ENCODE measurements at places on chromosomes 16 and 17.
A peak's percentile ranks its signal among the peaks of the same experiment; 100 is the strongest.

DNA sequence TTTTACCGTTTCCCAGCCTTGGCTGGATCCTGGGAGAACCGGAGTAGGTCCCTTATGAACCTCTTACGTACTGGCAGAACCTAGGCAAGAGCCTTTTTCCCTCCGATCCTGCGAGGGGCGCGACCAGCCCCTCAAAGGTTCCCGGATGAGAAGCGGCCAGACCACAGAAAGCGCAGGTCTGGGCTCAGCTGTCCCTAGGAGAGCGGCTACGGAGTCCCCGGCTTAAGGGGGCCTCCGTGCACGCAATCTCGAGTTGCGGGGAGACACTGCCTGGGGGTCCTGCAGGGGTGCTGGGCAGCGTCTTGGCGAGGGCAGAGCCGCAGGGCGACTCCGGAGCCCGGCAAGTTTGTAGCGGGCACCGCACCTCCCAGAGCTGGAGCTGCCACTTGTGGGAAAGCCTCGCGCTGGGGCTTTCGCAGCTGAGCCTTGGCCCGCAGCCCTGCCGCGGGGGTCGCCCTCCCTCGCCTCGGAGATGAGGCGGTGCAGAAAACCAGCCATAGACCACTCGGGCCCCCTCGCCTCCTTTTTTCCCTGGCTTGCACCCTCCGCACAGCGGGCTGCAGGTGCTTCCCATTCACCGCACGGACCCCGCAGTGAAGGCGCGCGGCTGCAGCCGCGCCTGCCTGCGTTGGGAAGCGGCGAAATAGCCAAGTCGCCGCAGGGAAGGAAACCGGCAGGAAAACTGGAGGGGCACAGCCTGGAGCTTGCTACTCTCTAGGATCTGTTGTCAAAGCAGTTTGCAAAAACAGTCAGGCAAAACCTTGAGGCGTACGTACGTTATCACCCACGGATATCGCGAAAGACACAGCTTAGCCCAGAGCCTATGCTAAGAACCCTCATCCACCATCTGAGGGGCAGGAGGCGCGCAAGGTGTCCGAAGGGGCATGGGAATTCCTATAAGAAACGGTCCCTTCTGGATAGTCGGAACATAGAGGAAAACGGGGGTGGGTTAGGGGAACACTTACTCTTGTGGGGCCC, 834 bp downstream of the CDH8 start:
- peak; percentile 88 for DNase-seq

- no peak for DNase-seq
These were observed 4.6 kb upstream of the ICAM2 start for GRCh38 chr17:64024781-64025731.

DNA sequence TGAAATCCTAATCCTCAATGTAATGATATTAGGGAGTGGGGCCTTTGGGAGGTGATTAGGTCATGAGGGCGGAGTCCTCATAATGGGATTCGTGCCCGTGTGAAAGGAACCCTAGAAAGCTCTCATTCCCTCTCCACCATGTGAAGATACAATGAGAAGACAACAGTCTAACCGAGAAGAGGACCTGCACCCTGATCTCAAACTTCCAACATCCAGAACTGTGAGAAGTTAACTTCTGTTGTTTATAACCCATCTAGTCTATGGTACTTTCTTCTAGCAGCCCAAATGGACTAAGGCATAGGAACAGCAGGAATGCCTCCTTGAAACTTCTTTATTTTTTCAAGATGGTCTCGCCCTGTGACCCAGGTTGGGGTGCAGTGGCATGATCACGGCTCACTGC, 24.7 kb downstream of the WSB1 start:
- no peak for DNase-seq

GRCh38 chr16:30398661-30399434, 3.6 kb downstream of the ZNF48 start:
- peak; percentile 9 for DNase-seq

- no peak for DNase-seq
These were observed 157.7 kb downstream of the MSI2 start for GRCh38 chr17:57413848-57414651.

DNA sequence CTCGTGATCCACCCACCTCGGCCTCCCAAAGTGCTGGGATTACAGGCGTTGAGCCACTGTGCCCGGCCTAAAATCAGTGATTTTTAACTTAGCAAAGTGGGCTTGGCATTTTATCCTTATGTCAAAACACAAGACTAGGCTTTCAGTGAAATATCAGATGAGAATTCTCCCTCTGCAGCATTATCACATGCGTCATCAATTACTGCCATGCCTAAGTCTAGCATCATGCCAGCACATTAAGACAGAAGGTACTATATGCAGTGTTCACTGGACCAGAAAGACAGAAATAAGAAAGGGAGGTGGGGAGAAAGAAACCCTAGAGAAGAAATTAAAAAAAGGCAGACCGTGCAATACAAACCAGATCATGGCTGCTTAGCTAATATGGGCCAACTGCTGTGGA, 29.8 kb downstream of the GPATCH8 start:
- no peak for DNase-seq

- no peak for DNase-seq
These were observed 100.2 kb upstream of the CDH11 start for GRCh38 chr16:65222049-65222448.

DNA sequence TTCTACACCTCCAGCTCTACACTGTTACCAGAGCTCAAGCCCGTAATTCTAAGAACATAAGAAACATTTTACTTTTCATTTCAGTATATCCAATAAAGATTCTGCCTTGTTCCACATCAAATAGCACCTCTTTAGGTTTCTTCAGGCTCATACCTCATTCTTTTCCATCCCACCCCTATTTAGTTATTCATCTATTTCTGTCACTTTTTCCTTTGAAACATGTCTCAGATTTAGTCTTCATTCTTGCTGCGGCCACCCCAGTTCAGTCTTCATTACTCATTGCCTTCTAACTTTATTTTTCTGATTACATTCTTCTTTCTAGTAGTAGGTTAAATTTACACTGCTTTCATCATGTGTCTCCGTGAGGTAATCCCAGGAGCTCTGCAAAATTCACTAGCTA, 33.5 kb downstream of the PPM1E start:
- no peak for DNase-seq

DNA sequence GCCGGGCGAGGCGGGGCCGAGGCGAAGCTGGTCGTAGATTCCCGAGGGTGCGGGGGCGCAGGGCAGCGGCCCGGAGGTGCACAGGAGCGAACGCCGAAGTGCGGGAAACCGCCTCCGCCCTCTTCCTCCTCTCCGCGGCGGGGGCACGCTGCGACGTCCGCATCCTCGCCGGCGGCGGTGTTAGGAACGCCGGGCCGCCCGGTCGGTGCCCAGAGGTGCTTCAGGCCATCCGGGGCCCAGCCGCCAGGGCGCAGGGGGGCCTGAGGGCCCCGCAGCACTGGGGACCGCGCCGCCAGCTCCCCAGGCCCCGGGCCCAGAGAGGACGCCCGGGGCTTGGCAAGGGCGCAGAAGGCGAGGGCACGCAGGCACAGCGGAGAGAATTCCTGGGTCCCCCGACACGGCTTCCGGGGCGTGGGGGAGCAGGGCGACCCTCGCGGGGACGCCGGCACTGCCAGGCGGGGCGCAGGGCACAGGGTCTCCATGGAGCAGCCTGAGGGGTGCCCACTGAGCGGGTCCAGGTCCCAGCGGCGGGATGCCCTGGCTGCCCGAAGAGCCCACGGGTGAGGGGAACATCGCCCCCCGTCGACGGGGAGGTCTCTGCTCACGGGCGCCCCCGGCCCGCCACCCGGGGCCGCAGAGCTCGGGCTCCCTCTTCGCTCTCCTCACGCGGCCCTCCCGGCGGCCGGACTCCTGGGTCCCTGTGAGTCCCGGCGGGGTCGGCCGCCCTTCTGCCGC, 576 bp downstream of the EPOP start:
- DNase-seq, result peak; percentile 37

GRCh38 chr17:55275894-55276804, 11.4 kb downstream of the HLF start:
- DNase-seq, result no peak

DNA sequence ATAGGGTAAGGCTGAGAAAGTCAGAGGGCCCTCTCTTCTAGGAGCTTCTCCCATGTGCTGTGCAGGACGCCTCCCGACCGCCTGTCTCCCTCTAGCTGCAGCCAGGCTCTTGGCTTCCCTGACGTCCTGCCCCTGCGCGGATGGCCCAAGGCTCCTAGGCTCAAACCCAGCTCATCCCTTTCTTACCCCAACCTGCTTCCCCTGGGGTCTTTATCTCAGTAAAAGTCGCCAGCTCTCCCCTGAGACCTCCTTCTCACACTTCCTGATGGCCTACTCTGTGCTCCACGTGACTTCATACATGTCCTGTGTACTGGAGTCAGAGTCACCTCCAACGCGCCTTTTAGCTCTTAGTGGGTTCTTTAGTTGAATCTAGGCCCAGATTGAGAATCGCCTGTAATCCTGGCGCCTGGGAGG, 1.1 kb upstream of the ZNF747 start:
- DNase-seq, result peak; percentile 90
